ENCODE measurements at places on chromosomes 2 and 18. TPM values are rescaled to one million over a fixed set of nuclear protein-coding genes. Genes with fewer than 3 reads are reported as not detected.

Gene FOXI3
- total RNA-seq, result not detected

Gene DOK6
- 11.2 TPM for total RNA-seq

Gene CYS1
- total RNA-seq, result 2.0 TPM

Gene KYNU
- total RNA-seq, result not detected

Gene CEBPZOS
- 13.3 TPM for total RNA-seq

Gene RETREG2
- 85.4 TPM for total RNA-seq

Gene GALNT3
- total RNA-seq, result 7.7 TPM

Gene PLB1
- total RNA-seq, result not detected

Gene CYP26B1
- 5.4 TPM for total RNA-seq

Gene LGALSL
- total RNA-seq, result 4.5 TPM

Gene INPP5D
- total RNA-seq, result not detected

Gene TOGARAM2
- total RNA-seq, result 1.0 TPM
